Large intestine (tissue), 12 donors: ENCODE measurements at places on chromosomes 4 and X.

- peak; percentile 23 for DNase-seq
These were observed 15.0 kb downstream of the BST1 start for GRCh38 chr4:15717657-15718416.

- DNase-seq, result no peak
These were observed 54.3 kb downstream of the IGFBP7 start for GRCh38 chr4:57055886-57056285.

GRCh38 chr4:99759988-99760387, 56.6 kb upstream of the DAPP1 start:
- no peak for DNase-seq

- DNase-seq, result no peak
These were observed 29.0 kb downstream of the RNF4 start for GRCh38 chr4:2497931-2498330.

DNA sequence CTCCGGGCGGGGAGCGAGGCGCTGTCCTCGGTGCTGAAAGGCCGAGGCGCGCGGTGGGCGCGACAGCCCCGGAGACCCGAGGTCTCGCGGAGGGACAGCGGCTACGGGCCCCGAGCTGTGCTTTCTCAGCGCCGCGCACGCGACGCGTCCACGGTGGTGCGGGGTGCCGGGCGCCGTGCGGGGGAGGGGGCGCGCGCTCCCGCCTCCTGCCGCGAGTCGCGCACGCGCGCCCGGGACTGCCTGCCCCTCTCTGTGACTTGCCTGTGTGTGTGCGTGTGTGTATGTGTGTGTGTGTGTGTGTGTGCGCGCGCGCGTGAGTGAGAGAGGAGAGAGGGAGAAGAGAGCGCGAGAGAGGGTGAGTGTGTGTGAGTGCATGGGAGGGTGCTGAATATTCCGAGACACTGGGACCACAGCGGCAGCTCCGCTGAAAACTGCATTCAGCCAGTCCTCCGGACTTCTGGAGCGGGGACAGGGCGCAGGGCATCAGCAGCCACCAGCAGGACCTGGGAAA, at the start of gene GRIA2:
Gene GRIA2, plus strand, starts transcription at position 358 of the 511 bp plus-strand sequence. CDS start 315 bp downstream, outside the sequence.
- peak; percentile 45 for DNase-seq

- peak; percentile 29 for DNase-seq
These were observed 9.3 kb upstream of the SAT1 start for GRCh38 chrX:23773601-23774175.

DNA sequence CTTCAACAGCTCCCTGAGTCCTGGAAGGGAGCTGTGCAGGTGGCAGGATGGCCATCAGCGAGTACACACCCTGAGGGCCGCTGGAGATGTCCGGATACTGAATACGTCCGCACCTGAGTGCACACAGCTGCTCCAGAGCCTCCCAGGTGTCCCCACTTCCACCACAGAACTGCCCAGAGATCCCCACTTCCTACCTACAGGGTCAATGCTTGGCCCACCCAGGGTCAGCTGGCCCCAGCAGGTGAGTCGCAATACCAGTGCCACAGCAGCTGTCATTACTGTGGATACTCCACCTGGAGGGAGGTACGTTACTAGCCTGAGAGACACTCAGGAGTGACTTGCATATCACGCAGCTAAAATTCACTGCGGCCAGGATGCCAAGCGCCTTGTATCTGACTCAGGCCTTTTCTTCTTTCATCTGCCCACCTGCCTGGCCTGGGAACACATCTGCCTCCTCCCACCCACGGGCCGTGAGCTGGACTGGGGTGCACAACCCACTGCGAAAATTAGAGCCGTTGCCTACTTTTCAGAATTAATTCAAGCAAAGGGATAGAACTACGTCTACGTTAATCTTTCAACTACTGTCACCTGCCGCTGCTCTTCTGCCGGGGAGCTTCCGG, 9.4 kb downstream of the C4orf50 start:
- DNase-seq, result no peak

- no peak for DNase-seq
These were observed 28.6 kb downstream of the RGS12 start for GRCh38 chr4:3321295-3321889.

DNA sequence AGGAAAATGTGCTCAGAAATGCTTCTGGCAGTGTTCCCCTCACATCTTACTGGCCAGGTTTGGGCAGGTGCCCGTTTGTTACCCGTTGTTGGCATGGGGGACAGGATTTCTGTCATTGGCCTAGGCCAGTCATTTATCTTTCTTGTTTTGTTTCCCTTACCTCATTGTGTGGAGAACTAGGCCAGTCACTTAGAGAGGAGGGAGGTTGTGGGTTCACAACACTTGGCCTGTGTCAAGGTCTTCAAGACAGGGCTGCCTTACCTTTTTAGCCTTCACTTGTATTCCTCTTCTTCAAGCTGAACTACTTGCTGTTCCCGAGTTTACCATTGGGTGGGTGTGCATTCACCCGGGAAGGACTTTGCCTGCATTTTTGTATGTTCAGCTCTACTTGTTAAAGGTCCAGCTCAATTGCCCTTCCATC, 17.7 kb downstream of the SNX25 start:
- peak; percentile 51 for DNase-seq

GRCh38 chr4:142194905-142195304, 558.5 kb downstream of the IL15 start:
- DNase-seq, result no peak

DNA sequence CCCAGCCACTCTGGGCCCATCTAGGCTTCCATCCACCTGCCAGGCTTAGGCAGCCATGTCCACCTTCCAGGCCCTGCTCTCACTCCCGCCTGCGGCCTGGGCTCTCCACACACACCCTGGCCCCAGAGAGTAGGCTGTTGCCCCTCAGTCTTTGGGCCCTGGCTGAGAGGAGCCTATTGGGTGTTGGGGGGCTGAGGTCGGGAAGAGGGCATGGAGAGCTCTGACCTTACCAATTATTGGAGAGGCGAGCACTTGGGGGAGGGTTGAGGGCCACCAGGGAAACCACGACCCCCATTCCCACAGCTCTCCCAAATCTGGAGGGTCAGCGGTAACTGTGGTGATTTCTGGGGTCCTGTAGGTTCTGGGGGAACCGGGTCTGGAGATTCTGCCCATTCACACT, 38.2 kb downstream of the HTRA3 start:
- no peak for DNase-seq

DNA sequence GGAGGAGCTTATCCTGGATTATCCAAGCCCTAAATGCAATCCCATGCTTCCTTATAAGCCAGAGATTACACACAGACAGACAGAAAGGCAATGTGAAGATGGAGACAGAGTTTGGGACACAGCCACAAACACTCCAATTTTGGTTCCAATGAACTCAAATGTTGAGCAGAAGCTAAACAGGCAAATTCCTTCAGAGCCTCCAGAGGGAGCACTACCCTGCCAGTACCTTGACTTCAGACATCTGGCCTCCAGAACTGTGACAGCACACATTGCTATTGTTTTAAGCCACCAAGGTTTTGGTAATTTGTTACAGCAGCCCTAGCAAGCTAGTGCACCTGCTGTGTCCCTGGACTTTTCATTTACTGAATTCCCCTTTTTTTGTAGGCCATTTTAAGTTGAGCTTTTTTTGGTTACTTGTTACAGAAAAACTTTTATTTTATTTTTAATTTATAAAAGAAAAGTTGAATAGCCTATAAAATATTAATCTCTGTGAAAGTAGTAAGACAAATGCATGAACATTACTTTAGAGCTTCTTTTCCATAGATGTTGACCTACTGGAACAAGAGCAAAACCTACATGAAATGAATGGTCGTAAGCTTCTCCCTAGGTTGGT, 33.4 kb upstream of the SRD5A3 start:
- DNase-seq, result peak; percentile 17

DNA sequence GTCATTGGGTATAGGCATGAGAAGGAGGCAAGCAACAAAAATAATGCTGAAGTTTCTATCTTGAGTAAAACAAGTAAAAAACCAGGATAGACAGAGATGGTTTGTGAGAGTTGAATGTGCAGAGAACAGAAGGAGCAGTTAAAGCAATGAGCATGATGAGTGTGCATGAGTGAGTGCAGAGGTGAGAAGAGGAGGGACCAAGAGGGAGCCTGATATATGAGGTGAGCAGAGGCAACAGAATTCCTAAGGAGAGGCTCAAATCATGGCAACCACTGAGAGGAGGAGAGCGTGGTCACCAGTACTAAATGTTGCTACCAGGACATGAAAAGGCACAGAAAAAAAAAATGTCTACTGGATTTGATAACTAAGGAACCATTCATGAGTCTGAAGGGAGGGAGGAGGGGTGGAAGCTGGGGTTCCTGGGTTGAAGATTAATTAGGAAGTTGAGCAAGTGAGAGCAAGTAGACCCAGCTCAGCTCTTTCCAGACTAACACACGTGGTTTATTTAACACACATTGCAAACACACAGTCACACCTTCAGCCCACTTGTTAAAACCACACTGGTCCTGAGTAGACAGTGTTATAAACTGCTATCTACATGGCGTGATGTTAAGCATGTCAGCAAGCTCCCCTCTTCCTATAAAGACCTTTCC, 69.0 kb upstream of the IQCM start:
- DNase-seq, result peak; percentile 78

DNA sequence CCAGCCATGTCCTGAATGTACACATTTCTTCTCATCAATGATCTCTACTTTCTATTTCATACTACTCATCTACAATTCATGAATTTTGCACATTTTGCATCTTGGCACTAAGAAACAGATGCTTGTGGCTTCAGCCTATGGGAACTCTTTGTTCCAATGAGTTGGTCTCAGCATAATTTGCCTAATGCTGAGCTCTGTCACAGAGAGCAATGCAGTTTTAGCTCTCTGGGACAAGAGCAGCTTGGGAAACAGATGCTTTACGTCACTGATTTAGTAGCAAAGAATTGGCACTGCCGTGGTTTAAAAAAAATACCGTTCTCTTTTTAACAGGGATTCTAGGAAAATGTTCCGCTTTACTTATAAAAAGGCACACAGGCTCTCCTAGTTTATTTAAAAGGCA, 162.4 kb downstream of the WDFY3 start:
- DNase-seq, result no peak

GRCh38 chr4:30950737-30951136, 230.6 kb downstream of the PCDH7 start:
- peak; percentile 68 for DNase-seq

DNA sequence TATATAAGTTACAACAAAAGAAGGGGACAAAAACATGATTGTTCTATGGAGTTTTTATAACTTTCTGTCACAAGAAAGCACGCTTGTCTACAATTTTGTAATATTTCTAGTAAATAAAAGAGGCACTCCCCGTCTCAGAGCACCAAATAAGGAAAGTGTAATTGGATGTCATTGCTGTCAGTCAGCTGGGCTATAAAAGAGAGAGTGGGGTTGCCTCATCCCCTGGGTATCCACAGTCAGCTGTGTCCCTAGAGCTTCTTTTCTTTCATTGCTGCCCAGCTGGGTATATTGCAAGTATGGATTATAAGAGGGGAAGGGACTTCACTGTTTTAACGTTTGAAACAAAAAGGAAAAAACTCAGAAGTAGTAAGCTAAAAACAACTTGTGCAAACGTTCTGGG, 61.3 kb downstream of the NPNT start:
- DNase-seq, result no peak

- no peak for DNase-seq
These were observed 28.4 kb upstream of the SLITRK4 start for GRCh38 chrX:143664302-143664701.

DNA sequence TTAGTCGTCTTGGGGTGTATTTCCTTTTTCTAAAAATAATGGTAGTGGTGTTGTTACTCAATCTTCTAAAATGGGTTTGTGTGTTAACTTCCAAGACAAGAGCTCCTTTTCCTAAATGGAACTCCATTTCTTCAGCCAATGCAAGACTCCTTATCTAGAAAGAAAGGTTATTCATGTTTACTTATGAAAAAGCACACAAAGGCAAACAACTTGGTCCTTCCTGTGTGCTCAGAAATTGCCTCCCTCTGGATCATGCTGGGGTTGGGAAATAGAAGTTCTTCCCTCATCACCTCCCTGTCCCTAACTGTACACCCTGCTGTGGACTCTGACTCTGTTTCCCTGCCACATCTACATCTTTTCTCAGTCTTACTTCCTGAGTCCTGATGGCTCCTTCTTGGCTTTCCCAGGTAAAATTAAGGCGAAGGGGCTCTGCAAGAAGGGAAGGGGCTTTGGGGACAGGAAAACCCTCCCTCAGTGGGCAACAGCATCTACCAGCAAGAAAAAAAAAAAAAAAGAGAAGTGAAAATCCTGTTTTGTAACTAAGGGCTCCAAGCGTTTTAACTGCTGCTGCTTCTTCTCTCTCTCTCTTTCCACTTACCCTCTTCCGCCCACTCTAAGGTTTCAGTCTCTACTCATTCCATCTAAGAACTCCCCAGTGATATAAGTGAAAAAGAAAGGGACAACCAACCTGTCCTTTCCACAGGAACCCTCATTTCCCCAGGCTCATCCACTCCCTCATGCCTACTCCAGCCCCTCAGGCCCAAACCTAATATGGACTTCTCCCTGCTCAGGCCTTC, 19.8 kb upstream of the TASL start:
- no peak for DNase-seq

GRCh38 chr4:76306882-76307659, 538 bp downstream of the STBD1 start:
- peak; percentile 63 for DNase-seq

DNA sequence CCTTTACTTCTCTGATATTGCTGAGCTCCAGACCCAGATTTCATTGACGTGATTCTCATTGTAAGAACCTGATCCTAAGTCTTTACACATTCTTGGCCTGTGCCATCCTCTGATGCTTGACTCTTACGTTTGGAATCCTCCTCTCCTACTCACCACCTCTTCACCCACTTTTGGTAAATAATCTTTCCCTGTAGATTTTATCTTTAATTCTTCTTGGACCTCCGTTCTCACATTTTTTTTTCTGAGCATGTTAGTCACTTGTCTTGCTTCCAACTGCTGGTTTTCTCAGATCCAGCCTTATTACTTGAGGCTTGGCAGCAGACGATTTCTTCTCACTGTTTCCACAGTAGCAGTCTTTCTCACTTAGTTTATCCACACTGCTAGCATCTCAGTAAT, 12.4 kb upstream of the SH3RF1 start:
- DNase-seq, result no peak

DNA sequence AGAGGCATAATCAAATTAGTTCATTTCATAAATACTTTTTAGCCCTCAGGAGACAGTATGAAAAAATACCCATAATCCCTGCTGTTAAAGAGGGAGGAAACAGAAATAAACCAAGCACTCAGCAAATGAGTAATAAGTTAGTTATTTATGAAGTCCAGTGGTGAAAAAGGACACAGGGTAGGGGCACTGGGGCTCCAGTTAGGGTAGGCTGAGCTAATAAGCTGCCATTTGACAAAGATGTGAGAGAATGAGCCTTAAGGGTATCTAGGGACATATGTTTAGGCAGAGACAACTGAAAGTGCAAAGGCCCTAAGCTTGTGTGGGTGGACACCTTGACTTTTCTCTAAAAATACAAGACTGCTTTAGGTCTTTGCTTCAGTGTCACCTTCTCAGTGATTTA, 94.4 kb downstream of the IL15 start:
- DNase-seq, result no peak
